ENCODE measurements at places on chromosomes 13 and 19. TPM values are rescaled to one million over a fixed set of nuclear protein-coding genes. Genes with fewer than 3 reads are reported as not detected.
A peak's percentile ranks its signal among the peaks of the same experiment; 100 is the strongest.

- DNase-seq = no peak
These were observed 33.7 kb downstream of the MYO9B start for GRCh38 chr19:17109300-17109699.

DNA sequence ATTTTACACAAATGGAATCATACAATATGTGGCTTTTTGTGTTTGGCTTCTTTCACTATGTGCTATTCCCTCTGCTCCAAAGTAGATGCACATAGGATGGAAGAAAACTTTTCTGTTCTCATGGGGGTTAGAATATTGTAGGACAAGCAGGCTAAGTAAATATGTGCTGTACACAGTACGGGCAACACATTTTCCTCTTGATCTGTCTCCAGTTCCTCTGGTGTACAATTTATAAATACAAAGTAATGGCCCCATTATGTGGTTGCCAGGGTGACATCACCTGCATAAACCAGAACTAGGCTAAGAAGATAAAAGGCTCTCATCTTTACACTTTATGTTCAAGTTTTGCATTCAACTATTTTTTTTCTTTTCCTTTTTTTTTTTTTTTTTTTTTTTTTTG lies 41.0 kb upstream of the SOX21 start:
- DNase-seq = no peak

GRCh38 chr13:50071379-50071778 lies 56.1 kb downstream of the KCNRG start:
- no peak for DNase-seq

- DNase-seq = no peak
These were observed 1.1 kb downstream of the TPT1 start for GRCh38 chr13:45339867-45340266.

DNA sequence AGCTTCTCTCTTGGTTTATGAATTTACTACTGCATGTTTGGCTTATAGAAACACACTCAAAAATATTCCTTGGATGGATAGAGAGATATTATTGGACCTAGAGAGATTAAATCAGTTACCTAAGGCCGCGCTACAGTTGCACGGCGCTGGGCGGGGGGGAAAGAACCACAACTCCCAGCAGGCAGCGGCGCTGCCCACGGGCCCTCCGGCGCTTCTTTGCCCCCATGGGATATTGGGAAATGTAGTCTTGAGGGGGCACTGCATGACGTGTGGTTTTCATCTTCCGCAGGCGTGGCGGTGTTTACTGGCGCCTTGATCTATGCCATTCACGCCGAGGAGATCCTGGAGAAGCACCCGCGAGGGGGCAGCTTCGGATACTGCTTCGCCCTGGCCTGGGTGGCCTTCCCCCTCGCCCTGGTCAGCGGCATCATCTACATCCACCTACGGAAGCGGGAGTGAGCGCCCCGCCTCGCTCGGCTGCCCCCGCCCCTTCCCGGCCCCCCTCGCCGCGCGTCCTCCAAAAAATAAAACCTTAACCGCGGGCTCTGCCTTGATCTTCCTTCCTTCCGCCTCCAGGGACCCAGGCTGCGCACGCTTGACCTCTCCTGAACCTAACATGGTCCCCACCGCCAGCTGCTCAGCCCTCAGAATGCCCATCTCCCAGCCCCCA lies 4.8 kb downstream of the EMP3 start:
- no peak for DNase-seq

- peak; percentile 11 for DNase-seq
These were observed 22.5 kb downstream of the CAB39L start for GRCh38 chr13:49421391-49421790.

DNA sequence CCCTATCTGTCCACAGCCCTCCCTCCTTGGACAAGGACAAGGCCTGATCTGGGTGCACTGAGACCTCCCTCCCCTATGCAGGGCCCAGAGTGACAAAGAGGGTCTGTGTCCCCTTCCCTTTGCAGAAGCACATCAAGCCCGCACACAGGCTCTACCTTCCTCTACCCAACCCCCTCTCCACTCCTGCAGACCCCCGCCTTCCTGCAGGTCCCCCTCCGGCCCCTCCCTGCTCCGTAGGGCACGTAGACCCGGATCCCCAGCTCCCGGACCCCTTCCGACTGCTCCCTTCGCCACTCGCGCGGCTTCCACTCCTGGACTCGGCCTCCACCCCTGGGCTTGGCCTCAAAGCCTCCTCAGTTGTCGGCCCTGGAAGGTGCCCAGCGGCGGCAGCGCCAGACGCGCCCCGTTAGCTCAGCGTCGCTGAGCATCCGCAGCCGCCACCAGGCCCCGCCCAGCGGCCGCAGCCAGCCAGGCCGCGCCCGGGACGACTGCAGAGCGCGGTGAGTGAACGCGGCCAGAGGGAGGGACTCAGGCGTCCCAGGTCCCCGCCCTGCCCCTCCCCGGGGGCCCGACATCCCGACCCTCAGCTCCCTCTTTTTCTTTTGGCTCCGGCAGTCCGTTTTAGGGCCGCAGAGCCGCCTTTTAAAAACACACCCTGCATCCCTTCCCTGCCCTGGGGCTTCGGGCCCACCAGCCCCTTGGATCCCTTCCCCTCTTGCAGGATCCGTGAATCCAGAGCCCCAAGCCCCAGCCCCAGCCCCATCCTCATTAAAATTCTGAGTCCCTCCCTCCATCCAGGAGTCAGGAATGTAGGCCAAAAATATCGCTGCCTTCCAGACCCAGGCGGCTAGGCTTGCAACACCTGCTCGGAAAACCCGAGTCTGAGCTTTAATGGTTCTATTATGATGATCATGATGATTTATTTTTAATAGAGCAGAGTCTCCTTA lies 1.5 kb upstream of the MYADM start:
- DNase-seq = peak; percentile 84

GRCh38 chr19:11485245-11485837 lies 4.5 kb upstream of the ELAVL3 start:
- DNase-seq = no peak

- DNase-seq = peak; percentile 94
These were observed 5.0 kb downstream of the PPP1R37 start for GRCh38 chr19:45097776-45098520.

- no peak for DNase-seq
These were observed 336.0 kb downstream of the SUCLA2 start for GRCh38 chr13:47665043-47665442.

GRCh38 chr19:45780146-45780447 lies 2.2 kb downstream of the DMPK start:
- DNase-seq = no peak

DNA sequence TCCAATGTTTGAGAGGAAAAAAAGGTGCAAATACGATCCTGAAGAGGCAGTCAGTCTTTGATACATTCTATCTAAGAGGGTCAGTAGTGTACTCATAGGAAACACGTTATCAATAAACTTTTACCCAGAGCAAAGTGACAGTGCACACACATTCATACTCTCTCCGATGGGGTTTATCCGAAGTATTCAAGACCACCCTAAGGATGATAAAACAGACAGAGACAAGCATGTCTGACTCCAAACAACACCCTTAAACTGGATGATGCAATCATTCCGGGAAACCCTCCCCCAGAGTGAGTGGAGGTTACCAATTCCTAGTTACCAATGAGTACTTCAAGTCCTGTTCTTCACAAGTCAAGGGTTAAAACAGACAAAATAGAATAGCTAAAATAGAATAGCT lies 79.1 kb downstream of the DNAJC3 start:
- DNase-seq = no peak

GRCh38 chr19:3298853-3299449 lies 67.4 kb upstream of the NFIC start:
- no peak for DNase-seq

DNA sequence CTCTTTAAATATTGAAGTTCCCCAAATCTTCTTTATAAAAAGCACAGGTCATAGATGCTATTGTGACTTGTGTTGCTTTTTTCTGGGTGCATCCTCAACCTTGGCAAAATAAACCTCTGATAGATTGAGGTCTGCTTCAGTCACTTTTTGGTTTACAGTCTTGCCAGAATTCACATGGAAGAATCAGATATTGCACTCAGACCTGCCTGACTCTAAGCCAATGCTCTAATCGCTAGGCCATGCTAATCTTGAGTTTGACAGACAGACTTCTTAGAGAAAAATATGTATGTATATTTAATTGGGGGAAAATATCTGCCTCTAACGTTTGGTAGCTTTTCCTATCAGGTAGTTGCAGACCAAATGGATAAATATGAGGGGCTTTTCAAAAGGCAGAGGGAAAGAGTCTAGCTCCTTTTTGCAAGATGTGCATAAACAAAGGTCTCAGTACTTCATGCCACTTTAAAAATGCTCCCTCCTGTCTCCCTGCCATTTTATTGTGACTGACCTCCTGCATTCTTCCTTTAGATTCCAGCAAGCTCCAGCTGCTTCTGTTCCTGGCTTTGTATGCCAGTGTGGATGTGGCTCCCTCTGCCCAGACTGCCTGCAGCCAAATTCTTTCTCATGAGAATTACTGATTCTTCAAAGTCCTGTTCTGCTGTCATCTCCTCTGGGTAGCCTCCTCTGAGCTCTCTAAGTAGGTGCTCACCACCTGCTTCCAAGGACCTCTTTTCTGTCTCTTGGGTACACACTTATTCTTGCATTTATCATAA lies 42.4 kb upstream of the RFC3 start:
- no peak for DNase-seq

- no peak for DNase-seq
These were observed 93.3 kb downstream of the OLFM4 start for GRCh38 chr13:53121919-53122318.

- DNase-seq = no peak
These were observed 102.2 kb upstream of the MBNL2 start for GRCh38 chr13:97119943-97120342.

- DNase-seq = peak; percentile 22
These were observed 20.5 kb downstream of the IQCN start for GRCh38 chr19:18253716-18254115.

DNA sequence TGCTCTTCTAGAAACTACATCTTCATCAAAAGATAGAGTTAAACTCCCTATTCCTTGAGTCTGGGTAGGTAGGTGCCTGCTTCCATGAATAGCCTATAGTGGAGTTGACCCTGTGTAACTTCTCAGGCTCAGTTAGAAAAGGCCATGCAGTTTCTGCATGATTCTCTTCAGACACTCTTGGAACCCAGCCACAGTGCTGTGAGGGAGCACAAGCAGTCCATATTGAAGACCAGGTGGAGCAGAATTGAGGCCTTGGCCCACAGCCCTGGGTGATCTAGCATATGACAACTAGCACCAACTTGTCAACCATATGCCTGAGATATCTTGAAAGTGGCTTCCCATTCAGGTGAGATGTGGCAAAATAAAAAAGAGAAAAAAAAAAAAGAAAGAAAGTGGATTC lies 10.3 kb upstream of the PAN3 start:
- DNase-seq = no peak

DNA sequence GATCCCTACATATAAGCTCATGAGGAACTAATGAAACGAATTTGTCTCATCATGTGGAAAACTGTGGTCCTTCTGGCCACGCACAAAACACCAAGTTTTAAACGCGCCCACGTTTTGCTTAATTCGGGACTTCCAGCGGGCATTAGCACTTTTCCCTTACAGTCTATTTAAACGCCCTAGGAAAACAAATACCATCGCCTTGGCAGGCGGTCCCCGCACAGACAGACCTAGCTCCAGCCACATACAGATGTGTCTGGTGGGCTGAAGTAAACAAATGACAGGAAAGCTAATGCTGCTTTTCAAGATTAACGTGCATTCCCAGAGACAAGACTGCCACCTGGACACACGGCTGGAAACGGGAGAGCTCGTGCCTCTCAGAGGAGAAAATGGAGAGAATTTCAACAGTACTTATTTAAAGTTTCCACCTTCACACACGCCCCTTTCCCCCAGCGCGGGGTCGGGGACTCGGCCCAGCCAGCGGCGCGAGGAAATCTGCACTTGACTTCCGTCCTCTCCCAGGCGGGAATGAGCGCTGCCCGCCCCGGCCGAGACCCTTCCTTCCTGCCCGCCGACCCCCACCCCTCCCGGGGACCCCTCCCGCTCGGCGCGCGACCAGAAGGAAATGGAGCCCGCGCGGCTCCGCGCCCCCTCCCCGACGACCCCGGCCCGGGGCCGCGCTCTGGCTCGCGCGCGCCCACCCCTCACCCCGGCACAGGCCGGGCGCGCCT lies 931 bp downstream of the USP12 start:
- peak; percentile 57 for DNase-seq

- DNase-seq = peak; percentile 78
These were observed 472.7 kb upstream of the NBEA start for GRCh38 chr13:34469196-34469986.

- no peak for DNase-seq
These were observed 94.6 kb downstream of the TSHZ3 start for GRCh38 chr19:31254611-31255010.

- no peak for DNase-seq
These were observed 29.9 kb downstream of the CAPN12 start for GRCh38 chr19:38714354-38714778.

DNA sequence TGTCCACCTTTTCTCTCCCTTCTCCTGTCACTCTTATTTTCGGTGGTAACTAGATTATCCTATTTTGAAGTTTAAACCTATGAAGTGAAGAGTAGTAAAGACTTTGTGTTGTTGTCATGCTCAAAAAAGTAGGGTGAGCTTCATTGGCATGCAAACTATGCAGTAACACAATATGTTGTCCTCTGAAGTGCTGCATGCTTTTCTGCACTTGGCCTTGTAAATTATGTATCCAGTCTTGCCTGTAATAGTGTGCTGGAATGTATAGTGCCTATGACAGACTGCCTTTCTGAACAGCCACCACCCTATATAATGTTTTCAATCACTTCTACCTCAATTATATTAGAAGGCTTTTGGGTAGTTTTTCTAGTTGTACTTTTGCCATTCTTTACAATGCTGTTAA lies 1198.2 kb upstream of the PCDH20 start:
- DNase-seq = no peak

DNA sequence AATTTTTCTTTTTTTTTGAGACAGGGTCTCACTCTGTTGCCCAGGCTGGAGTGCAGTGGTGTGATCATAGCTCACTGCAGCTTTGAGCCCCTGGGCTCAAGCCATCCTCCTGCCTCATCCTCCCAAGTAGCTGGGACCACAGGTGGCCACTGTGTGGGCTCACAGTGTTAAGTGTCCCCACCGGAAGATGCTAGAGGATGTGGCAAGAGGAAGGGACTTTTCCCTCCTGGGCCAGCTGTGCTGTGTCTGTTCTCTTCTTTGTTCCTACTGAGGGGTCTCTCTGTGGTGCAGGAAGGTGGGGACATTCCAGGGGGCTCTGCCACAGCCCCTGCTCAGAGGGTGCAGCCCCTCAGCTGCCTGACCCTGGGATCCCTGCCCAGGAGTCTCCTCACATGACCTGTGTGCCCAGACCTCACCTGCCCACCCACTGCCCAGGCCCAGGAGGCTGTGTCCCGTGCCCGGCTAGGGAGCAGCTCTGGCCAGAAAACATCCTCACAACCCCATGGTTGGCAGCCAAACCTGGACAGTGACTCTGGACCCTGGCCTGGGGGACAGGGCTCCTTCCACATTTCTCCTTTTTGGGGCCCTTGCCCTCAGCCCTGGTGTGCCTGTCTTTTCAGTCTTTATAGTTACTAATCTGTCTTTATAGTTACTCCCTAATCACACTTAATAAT lies 14.4 kb upstream of the ANKRD10 start:
- DNase-seq = no peak

MYO16 gene
- total RNA-seq = not detected

COL5A3 gene
- total RNA-seq = not detected

RAB20 gene
- 9.3 TPM for total RNA-seq

KLK4 gene
- not detected for total RNA-seq

FXYD3 gene
- 0.64 TPM for total RNA-seq

SUGP1 gene
- total RNA-seq = 22.3 TPM

PROZ gene
- total RNA-seq = not detected

RGCC gene
- total RNA-seq = 2.3 TPM

KLK1 gene
- total RNA-seq = not detected

DIRAS1 gene
- total RNA-seq = 1.2 TPM

ZNF112 gene
- total RNA-seq = 7.0 TPM

SHD gene
- total RNA-seq = not detected
